ENCODE measurements at places on chromosomes 11 and 22.
A peak's percentile ranks its signal among the peaks of the same experiment; 100 is the strongest.

DNA sequence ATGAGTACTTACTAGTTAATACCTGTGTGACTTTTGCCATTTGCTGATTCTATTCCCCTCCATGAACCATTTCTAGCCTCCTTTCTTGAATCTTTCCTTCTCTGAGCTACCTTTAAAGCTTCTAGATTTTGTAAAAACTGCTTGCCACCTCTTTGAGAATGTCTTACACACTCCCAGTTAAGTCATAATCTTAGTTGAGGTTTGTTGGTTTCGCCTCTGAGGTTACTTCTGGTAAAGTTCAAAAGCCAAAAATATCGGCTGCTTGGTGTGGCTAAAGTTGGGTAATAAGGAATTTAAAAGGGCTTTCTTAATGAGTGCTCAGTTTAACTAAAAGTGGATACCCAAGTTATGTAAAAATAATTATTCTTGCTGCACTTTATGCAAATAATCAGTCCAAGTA is 10.4 kb upstream of the GLYAT start:
- no peak for DNase-seq

- no peak for DNase-seq
Measured at GRCh38 chr22:30441088-30441487, 15.5 kb downstream of the MTFP1 start.

- DNase-seq: no peak
Measured at GRCh38 chr11:24679821-24680351, 183.0 kb downstream of the LUZP2 start.

GRCh38 chr22:44129619-44129976 is 51.1 kb upstream of the PARVG start:
- DNase-seq: peak; percentile 8

DNA sequence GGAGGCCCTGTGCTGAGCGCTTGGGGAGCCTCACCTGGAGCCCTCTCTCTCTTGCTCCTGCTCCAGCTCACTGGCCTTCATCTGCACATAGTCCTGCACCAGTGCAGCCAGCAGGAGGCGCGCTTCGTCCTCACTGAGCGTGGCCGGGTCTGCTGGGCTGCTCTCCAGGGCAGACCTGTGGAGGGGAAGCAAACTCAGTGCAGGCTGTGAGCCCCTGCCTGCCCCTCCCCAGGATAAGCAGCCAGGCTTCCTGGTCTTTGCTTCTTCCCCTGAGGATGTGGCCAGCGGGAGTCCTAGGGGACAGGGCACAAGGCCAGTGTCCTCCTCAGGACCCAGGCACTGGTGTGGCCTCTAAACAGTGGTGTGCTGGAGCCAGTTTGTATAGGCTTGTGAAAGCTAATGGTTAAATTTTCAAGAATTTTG is 2.2 kb downstream of the CALCA start:
- DNase-seq: no peak

GRCh38 chr11:36354221-36355003 is 58.3 kb downstream of the PRR5L start:
- peak; percentile 59 for DNase-seq

GRCh38 chr11:115892016-115892415 is 387.8 kb upstream of the CADM1 start:
- DNase-seq: no peak

DNA sequence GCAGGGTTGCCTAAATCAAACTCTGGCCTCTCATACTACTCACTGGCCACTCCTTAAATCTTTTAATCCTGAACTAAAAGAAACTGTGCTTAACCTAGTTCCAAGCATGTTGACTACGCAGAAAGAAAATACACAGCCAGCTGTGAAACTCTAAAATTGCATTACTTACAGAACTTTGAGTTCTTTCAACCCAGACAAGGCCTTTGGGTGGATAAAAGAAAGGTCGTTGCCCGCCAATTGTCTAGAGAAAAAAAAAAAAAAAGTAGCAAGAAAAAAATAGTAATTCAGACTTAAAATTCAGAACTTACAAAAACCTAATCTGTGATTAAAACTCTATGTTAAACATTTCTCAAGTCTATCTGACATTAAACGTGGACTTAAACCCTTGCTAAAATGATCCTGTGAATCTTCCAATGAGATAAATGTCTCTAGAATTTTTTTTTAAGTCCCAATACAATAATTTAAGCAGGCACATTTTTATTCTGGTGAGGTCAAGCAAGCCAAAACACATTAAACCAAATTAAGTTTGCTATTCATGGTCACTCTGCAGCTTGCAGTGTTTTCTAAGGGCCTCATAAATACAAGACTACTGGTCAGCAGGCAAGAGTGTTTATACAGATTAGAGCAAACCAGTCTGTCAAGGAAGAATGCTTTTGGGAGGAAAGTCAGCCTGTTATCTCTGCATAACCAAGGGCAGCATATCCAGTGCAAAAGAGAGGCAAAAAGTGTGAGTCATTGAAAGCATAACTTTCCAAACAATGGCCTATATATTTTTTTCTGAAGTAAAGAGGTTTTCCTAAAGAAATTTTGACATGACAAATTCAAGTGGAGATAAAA is 29.5 kb upstream of the CCDC34 start:
- DNase-seq: peak; percentile 56

DNA sequence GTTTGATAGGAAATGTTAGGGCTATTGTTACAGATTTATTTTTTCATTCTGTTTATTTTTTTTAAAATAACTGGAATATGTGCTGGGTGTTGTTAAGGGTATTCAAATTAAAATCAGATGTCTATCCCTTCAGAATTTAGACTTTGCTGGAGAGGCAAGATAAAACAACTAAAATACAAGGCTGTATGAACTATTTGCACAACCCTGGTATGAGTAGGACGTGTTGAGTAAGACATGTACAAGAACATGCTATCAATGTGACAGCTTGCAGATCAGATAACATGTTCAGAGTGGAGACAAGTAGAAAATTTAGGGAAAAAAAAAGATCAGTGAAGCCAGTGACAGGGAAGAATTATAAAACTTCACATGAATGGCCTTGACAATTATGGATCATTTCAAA is 853.5 kb downstream of the METTL15 start:
- no peak for DNase-seq

DNA sequence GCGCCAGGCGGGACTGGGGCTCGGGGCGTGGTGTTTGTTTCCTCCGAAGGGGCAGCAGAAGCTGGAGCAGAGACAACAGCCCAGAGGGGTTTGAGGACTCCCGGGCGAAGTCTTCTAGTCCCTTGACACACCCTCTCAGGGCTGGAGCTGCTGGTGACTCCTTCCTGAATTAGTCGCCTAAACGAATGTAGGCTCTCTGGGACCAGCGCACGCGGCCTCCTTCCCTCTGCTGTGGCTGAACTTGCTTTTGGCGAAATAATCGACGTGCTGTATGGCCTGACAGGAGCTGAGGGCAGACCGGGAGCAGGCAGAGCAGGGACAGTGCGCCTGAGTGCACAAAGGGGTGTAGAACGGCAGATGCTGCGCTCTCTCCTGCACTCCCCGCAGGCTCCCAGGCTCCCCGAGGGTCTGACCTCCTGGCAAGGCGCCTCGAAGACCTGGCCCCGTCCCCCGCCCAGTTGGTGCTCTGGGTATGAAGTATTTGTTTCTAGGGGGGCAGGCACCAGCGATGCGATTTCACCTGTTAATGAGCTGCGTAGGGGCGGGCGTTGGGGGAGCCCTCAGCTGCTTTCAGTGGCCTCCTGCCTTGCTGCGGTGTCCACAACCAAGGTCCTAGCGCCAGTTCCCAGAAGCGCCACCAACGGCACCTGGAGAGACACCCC is 5.3 kb downstream of the SLC17A6 start:
- DNase-seq: no peak

DNA sequence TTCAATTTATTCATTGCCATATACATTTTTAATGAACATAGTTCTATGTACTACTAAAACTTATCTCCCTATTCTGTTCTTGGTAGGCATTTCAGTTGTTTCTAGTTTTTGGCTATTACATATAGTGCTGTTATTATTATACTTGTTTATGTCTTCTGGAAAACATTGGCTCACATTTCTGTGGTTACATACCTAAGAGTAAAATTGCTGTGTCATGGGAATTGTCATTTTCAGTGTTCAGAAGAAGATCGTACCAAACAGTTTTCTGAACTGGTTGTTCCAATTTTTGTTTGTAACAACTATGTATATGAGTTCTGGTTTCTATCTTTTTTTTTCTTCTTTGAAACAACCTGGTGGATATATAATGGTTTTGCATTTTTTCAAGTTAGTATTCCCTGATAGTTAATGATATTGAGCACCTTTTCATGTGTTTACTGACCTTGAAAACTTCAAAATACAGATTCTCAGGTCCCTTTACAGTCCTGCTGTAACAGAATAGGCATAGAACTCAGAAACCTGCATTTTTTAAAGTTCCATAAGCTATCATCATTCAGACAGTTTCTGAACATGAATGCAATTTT is 230.7 kb downstream of the JRKL start:
- no peak for DNase-seq

GRCh38 chr11:78767027-78767932 is 192.6 kb upstream of the NARS2 start:
- no peak for DNase-seq

- DNase-seq: no peak
Measured at GRCh38 chr11:20369826-20370225, 6.3 kb downstream of the HTATIP2 start.

DNA sequence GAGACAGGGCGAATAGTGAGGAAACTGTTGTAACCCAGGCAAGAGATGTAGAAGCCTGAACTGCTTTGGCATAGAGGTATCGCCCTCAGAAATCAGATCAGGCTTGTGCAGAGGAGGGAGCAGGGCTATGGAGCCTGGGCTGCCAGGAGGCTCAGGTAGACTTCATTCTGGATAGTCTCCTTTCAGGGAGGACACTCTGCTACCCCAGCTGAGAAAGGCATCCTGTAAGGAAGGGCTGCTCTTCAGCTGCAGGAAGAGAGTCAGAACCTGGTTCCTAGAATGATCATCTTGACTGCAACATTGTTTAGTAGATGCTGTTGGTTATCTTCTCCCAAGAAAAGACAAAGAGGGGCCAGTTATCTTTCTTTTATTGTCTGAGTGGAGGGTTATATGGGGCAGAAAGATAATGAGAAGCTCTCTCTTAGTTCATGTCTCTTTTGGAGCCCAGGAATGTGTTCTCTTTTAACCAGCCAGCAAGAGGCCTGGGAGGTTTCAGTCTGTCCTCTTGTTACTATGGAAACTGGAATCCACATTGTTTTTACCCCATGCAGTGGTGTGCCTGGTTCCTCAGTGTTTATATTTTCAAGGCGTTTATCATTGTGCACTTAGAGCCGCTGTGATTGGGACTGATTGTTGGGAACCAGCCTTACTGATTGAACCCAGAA is 95.7 kb downstream of the STIM1 start:
- no peak for DNase-seq

DNA sequence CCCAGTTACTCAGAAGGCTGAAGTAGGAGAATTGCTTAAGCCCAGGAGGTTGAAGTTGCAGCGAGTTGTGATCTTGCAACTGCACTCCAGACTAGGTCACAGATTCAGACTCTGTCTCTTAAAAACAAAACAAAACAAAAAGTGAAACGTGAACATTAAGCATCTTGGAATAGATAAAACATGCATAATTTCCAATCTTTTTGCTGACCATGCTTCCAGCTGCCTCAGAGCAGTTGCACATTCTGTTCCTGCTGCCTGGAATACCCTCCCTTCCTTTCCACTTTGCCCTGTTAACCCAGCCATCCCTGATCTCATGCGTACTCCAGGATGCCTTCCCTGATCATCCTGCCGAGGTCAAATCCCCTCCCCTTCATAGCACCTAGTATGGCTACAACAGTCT is 718 bp upstream of the CCDC88B start:
- DNase-seq: no peak

DNA sequence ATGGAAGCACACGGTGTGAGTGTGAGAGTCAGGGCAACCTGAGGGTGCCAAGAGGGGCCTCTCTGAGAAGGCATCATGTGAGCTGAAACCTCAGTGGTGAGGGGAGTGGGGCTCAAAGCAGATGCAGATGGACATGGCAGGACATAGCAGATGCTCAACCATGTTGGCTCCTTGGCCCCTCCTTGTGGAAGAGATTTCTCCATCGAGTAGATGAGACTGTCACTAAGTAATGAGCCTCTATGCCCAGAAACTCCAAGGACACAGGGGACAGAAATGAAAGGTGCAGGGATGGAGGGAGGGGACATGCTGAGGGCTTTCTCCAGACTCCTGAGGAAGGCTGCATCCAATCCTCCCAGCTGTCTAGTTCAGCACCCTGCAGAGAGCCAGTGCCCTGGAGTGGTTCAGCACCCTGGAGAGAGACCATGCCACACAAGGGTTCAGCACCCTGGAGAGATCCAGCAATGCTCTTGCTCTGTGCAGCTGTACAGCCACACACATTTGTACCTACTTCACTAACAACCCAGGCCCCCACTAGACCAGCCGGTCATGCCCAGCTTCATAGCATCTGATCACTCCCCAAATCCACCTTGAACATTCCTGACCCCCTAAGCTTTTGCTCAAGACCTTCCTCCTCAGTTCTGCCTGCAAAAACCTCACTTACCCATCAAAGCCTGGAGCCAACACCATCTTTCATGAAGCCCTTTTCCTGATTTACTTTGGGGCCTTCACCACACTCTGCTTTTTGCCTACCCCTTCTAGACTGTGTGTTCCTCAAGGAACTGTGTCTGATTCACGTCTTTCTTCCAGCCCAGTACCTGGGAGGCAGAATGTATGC is 252.0 kb downstream of the CTTN start:
- DNase-seq: peak; percentile 57

DNA sequence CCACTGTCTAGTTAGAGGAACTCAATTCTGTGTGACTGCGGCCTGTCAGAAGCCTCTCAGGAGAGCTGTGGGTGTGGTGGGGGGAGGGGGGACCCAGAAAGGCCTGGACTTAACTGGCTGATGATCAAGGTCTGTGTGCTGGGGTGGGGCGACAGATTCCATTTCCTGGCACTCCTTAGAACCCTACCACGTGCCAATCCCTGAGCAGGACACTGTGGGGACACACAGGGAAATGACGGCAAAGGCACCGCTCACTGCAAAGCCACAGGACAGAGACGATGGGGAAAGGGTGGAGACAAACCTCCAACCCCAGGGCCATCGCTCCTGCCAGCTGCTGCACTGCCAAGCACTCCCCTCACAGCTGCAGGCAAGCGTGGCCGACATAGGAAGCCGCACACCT is 58.4 kb upstream of the BID start:
- no peak for DNase-seq

DNA sequence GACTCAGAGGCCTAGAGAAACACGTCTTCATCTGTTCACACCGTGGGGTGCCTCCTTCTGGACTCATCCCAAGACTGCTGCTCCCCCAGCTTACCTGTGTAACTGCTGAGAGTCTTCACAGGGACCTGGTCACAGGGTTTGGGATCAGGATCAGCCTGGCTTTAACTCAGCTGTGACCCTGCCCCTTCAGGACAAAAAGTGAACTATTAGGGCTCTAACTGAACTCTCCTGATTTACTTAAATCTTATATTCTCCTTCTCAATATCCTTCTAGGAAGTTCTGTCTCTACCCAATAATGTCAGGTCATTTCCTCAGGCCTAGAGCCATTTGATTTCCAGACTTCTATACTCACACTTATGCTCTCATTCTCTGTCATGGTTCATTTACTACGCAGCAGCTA is 108.4 kb downstream of the ZNF280B start:
- DNase-seq: no peak

GRCh38 chr11:115985896-115986295 is 481.7 kb upstream of the CADM1 start:
- peak; percentile 9 for DNase-seq
